ENCODE measurements at places on chromosomes 4 and X. TPM values are rescaled to one million over a fixed set of nuclear protein-coding genes. Genes with fewer than 3 reads are reported as not detected.

TLL1 gene
- 1.2 TPM for total RNA-seq

FAM47E gene
- 13.8 TPM for total RNA-seq

- DNase-seq: no peak
These were observed 45.4 kb downstream of the CXorf58 start for GRCh38 chrX:23952984-23953907.

GRCh38 chrX:29145316-29145715, 558.1 kb downstream of the IL1RAPL1 start:
- DNase-seq: no peak

GRCh38 chr4:149709640-149710039, 106.0 kb downstream of the IQCM start:
- no peak for DNase-seq

Data from mucosa of gallbladder (tissue), 1 donor.